ENCODE measurements at places on chromosomes 7 and 10.

- DNase-seq, result no peak
Observed at GRCh38 chr10:52742731-52743130, 29.9 kb downstream of the MBL2 start.

DNA sequence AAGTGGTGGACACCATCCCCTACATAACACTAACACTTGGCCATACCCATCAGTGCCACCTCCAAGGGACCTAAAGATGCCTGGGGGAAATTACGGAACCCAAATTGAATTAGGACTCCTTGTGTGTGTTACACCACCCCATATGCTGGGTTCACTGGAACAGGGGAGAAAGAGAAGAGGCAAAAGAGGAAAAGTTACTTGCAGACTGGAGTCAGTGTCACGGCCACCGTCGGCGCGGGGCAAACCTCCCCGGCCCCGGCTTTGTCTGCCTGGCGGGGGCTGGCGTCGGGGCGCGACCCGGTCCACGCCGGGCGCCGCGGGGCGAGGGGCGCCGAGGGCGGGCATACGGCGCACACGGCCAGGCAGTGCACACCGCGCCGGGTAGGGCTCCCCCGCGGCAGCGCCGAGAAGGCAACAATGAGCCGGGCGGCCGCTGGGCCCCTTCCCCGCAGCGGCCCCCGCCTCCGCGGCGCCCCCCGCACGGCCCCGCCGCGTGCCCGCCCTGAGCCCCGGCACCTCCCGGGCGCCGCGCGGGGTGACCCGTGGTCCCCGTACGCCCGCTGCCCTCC, 171.1 kb downstream of the FAM107B start:
- no peak for DNase-seq

- no peak for DNase-seq
Observed at GRCh38 chr10:34280599-34281374, 534.3 kb downstream of the PARD3 start.

DNA sequence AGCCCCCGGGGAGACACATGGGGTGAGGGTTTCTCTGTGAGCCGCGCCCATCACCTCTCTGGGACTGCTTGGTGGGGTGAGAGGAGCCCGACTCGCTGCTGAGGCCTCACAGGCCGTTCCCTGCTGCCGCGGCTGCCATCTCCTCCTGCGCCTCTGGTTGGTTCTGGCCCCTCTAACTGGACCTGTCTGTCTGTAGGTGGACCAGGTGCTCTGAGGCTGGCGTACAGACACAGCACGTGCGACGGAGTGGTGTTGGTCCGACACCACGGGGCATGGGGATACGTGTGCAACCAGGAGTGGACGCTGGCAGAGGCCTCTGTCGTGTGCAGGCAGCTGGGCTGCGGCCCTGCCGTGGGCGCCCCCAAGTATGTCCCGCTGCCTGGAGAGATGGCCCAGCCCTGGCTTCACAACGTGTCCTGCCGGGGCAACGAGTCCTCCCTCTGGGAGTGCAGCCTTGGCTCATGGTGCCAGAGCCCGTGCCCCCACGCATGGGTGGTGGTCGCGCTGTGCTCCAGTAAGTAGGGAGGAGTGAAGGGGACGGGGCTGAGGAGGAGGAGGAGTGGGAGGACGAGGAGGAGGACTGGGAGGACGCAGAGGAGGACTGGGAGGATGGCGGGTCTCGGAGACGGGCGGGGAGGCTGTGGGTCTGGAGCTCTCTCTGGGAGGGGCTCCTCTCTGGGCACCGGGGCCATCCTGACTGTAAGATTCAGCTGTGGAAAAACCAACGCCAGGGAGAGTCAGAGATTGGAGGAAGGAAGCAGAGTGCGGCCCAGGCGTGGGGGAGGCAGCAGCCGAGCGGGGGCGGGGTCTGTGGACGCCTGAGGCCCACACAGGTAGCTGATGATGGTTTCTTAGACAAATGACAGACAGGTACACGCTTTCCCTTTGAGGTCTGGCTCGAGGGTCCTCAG, 2.6 kb downstream of the SCART1 start:
- no peak for DNase-seq

GRCh38 chr10:30784897-30785605, 155.5 kb upstream of the LYZL2 start:
- peak; percentile 78 for DNase-seq

All from WERI-Rb-1 (cell line).